ENCODE measurements at places on chromosomes 2 and 18. TPM values are rescaled to one million over a fixed set of nuclear protein-coding genes. Genes with fewer than 3 reads are reported as not detected.

Gene SERPINB12
- not detected for total RNA-seq

Gene PTPRN
- total RNA-seq = under 0.01 TPM

Gene CEP76
- 12.7 TPM for total RNA-seq

Gene CHRND
- total RNA-seq = 0.36 TPM

Gene EFR3B
- 42.1 TPM for total RNA-seq

Gene RBM45
- total RNA-seq = 21.8 TPM

Gene C2orf80
- total RNA-seq = not detected

Gene NCKAP5
- 4.3 TPM for total RNA-seq

Gene SAG
- not detected for total RNA-seq

Gene ABCB11
- not detected for total RNA-seq

Gene MAP2
- total RNA-seq = 2.1 TPM

Gene CBLN2
- total RNA-seq = not detected

Gene LGALSL
- total RNA-seq = 3.0 TPM

Gene AQP4
- not detected for total RNA-seq

Gene CRYGD
- not detected for total RNA-seq

Gene B3GNT7
- under 0.01 TPM for total RNA-seq

Gene DNAJC5G
- total RNA-seq = not detected

All from melanocyte of skin (primary cell).